ENCODE measurements at places on chromosomes 4 and X.
A peak's percentile ranks its signal among the peaks of the same experiment; 100 is the strongest.

DNA sequence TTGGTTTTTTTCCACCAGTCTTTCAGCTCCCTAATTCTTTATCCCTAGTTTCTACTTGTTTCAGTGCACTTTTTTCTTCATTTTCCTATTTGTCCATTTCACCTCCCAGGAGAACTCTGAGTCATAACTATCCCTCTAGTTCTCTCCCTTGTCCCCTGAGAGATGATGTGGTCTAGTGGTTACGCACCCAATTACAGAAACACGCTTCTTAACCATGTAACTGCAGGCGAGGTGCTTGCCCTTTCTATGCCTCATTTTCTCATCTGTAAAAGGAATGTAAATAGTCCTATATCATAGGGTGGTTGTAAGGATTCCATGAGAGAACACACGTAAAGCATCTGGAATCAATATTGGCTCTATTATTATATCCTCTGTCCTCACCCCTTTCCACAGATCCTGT is 8.8 kb upstream of the GRPR start:
- peak; percentile 75 for DNase-seq

GRCh38 chr4:2848449-2848848 is 4.8 kb downstream of the ADD1 start:
- DNase-seq = peak; percentile 40

DNA sequence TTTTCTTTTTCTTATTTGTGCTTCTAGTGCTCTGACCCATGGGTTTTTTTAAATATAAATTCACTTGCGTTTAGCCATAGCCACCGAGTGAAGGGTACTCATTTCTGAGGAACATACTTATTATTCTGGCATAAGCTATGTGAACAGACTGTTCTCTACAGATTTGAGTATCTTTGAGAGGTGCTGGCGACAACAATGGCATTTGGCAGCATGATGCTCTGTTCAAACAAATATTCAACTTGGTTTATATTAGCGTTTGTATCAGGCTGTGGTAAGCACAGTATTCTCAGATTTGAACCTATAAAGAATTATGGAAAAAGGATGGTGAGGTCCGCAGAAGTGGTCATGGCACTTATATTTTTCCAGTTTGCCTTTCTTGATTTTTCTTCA is 108.7 kb upstream of the LIMCH1 start:
- DNase-seq = no peak

DNA sequence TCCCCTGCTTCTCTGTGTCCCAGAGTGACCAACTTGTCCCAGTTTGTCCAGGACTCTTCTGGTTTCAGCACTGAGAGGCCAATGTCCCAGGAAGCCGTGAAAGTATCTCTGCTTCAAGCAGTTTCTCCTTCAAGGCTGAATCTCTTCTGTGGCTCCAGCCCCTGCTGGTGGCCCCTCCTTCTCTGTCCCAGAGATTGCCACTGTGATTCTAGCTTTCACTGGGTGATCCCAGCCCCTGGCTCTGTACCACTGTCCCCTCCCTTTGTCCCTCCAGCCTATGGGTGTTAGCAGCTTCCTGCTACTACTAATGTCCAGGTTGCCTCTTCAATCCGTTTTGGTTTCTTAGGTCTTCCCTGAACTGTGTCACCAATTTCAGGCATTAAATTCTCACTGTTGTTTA is 70.5 kb downstream of the SOX3 start:
- DNase-seq = no peak

- peak; percentile 65 for DNase-seq
These were observed 104.4 kb upstream of the RAB40AL start for GRCh38 chrX:102832661-102833060.

DNA sequence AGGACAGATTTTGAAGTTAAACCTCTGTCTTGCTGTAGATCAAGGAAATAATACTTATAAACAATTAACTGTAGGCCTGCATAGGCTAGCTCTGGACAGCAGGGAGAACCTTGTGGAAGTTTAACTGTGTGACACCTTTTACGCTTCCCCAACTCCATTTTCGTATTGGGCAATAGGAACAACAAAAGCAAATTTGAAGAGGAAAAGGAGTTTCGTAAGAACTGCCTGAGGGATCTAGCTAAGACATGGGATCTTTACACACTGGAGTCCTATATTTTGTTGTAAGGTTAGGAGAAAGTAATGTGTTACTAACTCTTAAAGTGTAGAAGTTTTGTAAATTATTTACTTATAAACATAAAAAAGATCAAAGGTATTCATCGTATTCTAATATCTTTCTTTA is 324.9 kb upstream of the CASK start:
- DNase-seq = no peak
